Kidney (tissue), 22 donors: ENCODE measurements at places on chromosomes 12 and 14.

DNA sequence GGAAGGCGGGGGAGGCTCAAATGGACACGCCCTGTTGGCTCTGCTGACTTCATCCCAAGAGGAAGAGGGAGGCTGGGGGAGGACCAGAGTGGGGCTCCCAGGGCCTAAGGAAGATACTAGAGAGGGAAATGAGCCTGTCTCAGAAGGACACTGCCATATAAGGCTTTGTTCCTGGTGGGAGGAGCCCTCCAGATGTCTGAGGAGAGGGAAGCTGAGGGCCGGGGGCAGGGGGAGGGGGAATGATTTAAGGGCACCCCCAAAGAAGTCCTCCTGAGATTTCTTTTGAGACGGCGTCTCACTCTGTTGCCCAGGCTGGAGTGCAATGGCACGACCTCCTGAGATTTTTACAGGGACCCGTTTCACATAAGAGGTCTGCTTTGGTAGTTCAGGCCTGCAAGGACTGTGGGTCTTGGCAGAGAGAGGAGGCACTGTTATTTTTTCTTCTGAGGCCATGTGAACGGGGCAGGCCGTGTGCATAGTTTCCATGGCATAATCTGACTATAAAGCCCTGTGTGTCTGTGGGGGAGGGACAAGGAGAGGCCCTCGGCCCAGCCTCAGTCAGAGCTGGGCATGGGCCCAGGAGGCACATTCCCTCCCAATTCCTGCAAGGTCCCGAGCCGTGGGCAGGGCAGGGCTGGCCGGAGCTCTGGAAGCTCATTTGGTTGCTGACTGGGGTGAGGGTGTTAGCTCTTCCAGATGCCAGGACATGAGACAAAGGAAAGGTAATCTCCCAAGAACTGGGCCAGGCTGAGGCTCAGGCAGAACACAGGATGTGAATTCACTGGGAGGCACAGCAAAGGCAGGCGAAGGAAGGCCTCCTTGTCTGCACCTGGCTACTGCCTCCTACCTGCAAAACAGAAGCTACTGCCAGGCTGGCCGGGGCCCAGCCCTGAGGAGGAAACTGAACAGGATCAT is 22.2 kb upstream of the PLEKHG3 start:
- peak; percentile 72 for DNase-seq

DNA sequence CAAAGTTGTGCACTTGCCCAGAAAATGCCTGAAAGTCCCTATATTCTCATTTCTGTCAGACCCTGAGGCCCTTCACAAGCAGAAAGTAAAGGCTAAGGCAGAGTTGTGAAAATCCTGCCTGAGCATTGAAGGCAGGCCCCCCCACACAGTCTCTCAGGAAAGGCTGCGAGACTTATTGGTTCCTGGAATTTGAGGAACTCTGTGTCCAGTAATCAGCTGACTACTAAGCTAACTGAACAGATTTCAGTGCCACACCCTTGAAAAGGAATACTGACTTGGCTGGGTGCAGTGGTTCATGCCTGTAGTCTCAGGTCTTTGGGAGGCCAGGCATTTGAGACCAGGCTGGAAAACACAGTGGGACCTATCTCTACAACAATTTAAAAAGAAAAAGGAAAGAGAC is 21.1 kb upstream of the PPP2R5E start:
- no peak for DNase-seq

GRCh38 chr12:52523824-52524223 is 3.6 kb upstream of the KRT5 start:
- no peak for DNase-seq

DNA sequence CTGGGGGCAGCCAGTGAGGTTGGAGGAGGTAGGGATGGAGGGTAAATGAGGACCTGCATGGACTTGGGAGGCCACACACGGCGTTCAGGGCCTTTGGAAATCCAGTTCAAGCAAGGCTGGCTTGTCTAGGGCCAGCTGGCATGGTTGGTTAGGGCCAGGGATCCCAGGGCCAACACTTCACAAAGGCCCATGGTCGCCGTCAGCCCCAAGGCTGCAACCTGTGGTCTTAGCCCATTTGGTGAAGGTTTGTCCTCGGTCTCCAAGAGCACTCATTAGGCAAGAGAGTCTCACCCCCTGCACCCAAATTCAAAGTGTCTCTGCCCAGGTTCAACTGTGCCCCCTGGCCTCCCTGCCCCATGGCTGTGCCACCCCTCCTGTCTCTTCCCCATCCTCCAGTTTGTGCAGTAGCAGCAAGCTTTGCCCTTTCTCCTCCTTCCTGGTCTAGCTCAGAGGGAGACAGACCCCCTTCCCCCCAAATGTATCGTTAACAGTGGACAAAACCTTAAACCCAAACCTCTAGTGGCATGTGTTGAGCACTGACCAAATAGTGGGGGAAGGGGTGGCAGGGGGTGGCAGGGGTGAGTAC is 94.1 kb downstream of the NINJ2 start:
- DNase-seq = no peak

- no peak for DNase-seq
These were observed 32.7 kb downstream of the ANAPC7 start for GRCh38 chr12:110370732-110371231.

- no peak for DNase-seq
These were observed 878.1 kb downstream of the DIO2 start for GRCh38 chr14:79333198-79333546.

DNA sequence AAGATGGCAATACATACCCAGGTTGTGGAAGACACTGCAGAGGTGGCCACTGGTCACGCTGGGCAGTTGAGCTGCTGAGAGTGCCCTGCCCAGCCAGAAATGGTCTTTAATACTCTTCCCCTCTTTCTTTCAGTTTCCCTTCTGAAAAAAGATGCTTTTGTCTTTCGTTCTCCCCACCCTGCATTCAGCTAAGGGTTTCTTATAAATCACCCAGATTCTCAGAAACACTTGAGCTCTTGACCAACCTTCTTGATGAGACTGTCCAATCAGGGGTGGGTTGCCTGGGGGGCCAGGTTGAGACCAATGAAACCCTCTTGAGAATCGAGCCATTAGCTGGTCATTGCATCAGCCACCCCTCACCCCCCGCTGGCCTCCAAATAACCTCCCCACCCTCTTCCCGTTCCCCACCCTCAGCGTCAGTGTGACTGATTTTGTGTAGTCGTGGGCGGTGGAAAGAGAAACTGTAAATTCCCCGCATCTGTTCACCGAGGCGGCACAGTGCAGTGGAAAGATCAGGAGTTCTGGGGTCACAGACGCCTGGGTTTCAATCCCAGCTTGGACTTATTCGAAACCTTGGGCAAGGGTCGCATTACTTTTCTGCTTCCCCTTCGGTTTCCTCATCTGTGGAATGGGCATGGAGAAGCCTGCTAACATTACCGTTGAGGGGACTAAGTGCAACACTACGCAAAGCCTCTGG is 52.3 kb downstream of the SLC25A47 start:
- DNase-seq = peak; percentile 84

DNA sequence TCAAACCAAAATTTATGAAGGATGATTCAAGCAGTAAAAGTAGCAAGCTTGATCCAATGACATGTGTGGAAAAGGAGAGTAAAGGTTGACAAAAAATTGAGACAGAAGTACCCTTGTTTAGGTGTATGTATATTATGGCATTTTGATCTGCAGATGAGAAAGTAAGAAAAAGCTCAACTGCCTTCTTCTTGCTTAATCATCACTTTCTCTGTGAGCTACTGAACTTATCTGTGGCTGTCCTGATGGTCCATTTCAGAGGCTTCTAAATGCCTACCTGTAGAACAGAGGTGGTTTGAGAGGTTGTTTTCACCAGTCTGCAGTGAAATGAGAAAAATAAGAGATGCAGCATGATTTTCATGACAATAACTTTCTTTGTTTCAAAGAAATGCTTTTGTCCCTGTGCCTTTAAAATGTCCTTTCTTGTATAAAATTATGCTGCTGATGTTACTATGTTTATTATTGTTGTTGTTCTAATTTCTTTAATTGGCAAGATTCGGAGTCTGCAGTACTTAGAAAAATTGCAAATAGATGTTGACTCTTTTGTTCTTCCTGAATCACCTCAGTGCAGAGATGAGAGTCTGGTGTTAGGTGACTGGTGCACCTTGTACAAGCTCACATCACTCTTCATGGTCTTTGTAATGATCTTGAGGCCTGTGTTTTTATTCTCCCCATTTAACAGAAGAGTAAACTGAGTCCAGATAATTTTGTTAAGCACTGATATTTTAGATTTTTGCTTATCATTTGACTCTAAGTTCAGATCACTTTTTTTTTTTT is 821.9 kb downstream of the VRK1 start:
- no peak for DNase-seq

- DNase-seq = no peak
These were observed 277.4 kb downstream of the FOXN3 start for GRCh38 chr14:89139404-89140247.

GRCh38 chr12:71562676-71563595 is 100.7 kb downstream of the ZFC3H1 start:
- no peak for DNase-seq

DNA sequence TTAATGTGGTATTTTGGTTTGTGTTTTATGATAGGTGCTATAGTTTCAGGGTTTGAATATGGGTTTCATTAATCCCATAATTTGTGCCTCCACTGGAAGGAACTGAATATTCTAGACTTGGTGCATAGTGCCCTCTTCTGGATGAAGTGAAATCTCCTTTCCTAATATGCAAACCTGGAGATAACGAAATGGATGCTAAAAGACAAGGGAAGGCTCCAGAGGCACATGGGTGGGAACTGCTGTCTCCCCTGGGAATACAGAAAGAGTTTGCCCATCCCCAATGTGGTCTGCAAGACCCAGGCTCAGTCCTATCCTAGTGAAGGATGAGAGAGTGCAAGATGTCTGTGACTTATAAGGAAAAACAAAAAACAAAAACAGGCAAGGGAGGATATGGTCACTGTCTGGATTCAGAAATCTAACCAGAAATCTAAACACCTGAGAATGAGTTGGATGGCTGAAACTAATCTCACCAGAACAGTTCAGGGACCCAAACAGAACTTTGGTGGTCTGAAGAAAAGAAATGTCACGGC is 142.3 kb upstream of the TMPO start:
- DNase-seq = no peak

DNA sequence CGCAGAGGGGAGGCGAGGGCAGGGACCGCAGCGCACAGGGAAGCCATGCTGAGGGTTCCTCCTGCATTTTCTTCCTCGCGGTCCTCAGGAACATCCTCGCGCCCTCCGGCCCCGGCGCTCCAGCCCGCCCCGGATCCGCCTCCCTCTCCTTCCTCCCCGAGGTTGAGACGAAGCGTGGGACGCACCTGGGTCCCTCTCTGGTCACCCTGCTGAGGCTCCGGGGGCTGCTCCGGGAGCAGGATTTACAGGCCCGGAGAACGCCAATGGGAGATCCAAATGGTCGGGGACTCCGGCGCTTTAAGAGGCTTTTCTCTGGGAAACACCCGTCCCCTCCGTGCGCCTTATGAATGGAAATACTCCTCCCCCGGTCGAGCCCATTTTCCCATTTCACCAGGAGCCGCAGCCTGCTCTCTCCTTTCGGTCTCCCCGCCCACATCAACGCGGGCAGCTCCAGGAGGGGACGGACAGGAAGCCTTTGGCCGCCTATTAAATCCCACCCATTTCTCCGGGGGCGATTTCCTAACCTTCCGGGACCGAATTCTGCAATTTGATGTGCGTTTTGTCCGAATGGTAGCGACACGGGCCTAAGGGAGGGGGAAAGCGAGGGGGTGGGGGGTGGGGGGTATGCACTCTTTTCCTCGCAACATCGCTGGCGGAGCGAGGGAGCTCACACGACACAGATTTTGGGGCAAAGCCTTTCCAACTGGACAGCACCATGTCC is at the start of gene UNC79:
Gene UNC79, plus strand, starts transcription at position 625 of the 721 bp plus-strand sequence. Its CDS starts 91 bp downstream, at position 716.
- DNase-seq = peak; percentile 72

DNA sequence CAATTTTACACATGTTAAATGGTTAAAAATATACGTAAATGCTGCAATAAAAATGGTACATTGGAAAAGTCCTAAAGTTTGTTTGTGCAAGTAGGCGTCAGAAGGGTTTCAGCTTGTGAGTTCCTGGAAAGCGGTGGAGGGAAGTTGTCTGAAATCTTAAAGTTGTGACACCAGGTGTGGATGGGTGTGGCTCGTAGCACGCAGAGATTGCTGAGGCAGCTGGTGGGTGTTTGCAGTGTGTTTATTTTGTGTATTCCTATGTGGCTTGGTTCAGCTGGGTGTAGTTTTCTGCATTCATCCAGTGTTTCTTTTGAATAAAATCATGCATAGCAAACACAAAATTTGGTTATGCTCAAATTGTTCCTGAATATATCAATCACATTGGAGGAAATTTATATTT is 136.8 kb upstream of the TBX3 start:
- DNase-seq = no peak

DNA sequence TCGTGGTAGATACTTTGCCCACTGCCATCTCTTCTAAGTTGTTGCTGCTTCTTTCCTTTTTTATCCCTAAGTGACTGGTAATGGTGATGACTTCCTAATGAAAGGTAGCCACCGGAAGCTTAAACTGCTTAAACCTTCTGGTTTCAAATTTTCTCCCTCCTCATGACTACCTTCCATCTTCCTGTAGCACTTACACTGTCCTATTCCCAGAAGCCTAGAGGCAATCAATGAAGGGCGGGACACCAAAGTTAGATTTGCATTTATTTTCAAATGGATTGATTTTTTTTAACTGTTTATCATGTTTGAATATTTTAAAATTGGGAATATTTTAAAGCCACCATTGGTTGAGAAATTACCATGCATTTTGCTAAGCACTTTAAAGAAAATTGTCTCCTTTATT is 64.7 kb downstream of the MSRB3 start:
- DNase-seq = no peak

DNA sequence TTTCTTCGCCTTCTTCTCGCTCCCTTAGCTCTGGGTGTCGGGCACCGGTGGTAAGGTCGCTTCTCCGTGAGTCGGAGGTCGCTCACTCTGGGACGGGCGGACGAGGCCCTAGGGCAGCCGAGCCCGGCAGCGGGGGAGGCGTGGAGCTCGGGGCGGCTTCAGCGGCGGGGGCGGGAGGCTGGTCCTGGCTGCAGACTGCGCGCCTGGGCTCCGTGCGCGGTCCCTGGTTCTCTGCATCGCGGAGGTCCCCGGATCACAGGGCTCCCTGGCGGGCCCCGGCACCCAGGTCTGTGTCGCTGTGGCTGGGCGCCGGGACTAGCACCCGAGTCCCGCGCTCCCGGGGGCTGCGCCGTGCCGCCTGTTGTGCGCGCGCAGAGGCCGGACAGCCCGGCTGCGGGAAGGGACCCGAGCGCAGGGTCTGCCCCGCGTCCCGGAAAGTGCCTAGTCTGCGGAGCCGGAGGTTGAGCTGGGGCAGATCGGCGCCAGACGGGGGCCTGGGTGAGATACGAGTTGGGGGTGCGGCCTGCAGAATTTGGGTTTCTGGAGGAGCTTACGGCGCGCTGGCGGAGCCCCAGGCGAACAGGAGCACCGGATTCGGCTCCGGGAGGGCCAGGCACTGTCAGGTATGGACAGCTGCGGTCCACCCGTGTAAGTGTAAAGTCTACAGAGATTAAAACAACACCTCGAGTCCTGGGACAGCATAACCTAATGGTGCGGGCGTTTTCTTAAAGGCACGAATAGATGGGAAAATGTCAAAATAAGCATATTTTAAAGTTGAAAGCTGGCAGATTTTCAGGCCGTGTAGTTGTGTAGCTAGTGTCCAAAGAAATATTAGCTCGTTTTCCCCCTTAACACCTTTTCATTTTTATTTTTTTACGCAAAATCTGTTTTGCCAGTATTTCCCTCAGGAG is 713 bp downstream of the FRMD6 start:
- DNase-seq = no peak

GRCh38 chr12:90977224-90977623 is 22.2 kb upstream of the CCER1 start:
- DNase-seq = no peak
